ENCODE measurements at places on chromosomes 13 and 19.

DNA sequence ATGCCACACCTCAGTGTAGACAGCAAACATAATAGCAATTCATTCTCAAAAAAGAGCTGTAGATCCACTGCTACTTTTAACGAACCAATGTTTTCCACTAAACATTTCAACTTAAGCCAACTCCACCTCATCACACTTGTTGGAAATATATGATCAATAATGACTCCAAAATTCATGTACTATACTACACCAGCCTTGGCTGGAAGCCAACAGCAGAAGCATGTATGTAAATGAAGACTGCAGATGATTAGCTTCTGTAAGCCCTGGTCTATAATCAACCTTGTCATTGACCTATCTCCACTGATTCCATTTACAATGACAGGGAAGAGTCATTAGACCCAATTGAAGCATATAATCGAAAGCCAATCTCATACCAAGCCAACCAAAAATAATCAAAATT, 71.7 kb downstream of the STK24 start:
- DNase-seq = no peak

GRCh38 chr19:56218961-56219360, 16.9 kb downstream of the ZSCAN5C start:
- DNase-seq = no peak

GRCh38 chr13:32314271-32315237, 609 bp downstream of the ZAR1L start:
- DNase-seq = peak; percentile 31

GRCh38 chr13:35499676-35500075, 23.2 kb upstream of the MAB21L1 start:
- DNase-seq = no peak

DNA sequence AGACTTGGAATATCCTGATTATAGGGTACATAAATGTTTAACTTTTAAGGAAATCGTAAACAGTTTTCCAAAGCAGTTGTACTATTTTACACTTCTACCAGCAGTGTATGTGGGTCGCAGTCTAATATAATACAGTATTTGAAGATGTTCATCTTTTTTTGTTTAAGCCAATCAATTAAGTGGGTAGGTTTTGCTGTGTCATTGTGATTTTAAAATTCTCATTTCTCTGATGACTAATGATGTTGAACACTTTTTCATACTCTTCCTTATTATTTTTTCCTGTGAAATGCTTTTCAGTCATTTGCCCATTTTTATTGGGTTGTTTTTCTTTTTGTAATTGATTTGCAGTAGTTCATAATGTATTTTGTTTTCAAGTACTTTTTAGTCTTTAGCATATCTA, 2689.7 kb downstream of the PCDH9 start:
- DNase-seq = no peak

GRCh38 chr19:48342841-48343540, 17.6 kb downstream of the EMP3 start:
- DNase-seq = no peak
